ENCODE measurements at places on chromosomes 7 and 10. TPM values are rescaled to one million over a fixed set of nuclear protein-coding genes. Genes with fewer than 3 reads are reported as not detected.

Gene VSTM4
- 0.05 TPM for total RNA-seq

Gene CTAGE4
- total RNA-seq: 1.2 TPM

Gene DHTKD1
- total RNA-seq: 5.1 TPM

Gene CHCHD3
- 21.6 TPM for total RNA-seq

All from CD4-positive, alpha-beta T cell (primary cell).